CD4-positive, alpha-beta T cell treated with Interleukin-4 for 4 hours (primary cell): ENCODE measurements at places on chromosomes 13 and 19.

- peak; percentile 46 for DNase-seq
Observed at GRCh38 chr19:3801412-3802096, 15.4 kb upstream of the MATK start.

DNA sequence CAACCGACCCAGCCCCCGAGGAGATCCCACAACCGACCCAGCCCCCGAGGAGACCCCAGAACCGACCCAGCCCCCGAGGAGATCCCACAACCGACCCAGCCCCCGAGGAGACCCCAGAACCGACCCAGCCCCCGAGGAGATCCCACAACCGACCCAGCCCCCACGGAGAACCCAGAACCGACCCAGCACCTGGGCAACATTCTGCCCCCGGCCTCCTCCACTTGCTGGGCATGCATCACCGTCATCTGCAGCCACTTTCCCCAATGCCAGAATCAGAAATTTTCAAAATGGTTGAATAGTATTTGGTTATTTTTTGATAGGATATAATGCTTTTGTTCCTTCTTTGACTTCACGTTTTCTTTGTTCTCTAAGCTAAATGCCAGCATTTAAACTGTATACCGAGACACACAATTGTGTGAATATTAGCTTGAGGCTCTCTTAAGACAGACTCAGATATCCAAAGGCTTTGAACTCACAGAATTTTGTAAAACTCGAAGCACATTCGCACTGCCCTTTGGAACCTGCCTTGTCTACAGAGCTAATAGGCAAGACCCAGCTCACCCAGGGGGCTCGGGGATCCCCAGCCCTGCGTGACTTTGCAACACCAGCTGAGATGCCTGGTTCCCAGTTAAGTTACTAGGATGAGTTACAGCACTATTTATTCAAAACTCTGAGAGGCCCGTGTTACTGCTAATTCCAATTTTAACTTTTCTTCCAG is 15.5 kb upstream of the RASA3 start:
- no peak for DNase-seq

- no peak for DNase-seq
Observed at GRCh38 chr13:112065521-112065866, 1.5 kb upstream of the SOX1 start.

DNA sequence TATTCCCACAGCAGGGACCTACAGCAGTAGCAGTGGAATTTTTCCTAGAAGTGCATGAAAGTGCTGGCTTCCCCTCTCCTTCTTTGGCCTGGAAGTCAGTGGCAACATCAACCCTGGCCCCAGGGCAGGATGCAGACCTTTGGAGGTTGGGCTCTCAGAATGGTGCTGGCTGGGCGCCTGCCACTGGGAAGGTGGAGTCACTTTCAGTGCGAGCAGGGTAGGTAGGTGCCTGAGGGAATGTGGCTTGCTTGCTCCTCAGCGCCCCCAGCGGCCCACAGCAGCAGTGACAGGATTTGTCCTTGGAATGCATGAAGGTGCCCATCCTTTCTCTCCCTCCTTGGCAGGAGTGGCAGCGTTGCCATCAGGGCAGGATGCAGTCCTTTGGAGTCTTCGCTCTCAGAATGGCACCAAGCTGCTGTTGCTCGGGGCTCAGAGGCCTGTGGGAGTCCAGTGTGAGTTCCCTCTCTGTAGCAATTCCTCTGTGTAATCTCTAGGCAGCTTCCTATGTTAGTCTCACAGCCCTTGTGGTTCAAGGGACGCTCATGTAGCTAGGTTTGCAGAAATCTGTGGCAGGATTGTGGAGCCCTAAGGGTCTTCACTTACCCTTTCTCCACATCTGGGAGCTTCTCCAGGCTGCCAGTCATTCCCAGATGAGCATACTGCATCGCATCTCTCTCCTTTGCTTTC is 354.4 kb upstream of the DACH1 start:
- DNase-seq: no peak

GRCh38 chr19:4052993-4053422 is 13.7 kb downstream of the ZBTB7A start:
- DNase-seq: no peak

GRCh38 chr19:40625406-40626120 is 24.4 kb downstream of the LTBP4 start:
- no peak for DNase-seq

DNA sequence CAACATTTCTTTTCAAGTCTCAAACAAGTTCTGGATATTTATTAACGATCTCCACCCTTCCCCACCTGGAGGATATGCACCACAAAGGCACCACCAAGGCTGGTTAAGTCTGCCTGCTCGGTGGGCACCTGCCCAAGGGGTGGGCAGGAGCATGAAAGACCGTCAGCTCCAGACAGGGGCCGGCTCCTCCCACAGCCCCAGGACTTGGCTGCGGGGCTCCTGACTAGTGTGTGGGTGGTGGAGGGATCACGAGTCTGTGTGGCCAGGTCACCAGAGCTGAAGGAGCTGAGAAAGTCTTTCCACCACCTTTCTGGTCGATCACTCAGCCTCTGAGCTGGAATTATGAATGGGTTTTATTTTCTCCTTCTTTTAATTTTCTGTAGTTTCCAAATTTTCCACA is 7.8 kb downstream of the SLC7A1 start:
- no peak for DNase-seq

- no peak for DNase-seq
Observed at GRCh38 chr19:13398780-13399726, 107.2 kb downstream of the CACNA1A start.

DNA sequence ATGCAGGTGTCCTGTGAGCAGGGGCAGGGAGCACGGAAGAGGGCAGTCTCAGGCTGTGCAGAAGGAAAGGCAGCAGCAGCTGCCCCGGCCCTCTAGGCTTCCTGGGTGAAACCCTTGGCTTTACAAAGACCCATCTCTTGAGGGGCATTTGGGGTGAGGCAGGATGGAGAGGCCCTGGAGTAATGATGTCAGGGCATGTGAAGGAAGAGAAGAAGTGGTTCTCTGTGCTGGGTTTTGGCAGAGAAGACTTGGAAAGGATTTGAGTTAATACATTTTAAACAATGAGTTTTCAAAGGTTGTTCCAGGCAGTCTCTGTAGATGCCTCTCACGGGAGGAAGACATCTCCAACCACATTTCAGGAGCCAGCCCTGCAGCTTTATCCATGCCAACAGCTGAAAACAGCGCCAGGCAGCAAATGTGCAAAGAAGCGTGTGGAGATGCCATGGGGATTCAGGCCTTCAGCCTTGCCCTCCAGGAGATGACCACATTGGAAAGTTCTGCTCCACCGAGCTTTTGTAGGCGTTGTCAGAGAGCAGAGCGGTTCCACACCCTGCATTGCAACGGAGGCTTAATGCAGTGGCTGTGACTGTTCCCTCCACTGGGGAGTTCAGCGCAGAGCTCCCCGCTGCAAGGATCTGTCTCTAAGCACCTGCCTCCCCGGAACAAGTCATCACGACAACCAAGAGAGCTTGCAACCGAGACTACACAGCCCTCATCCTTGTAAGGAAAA is 322.8 kb downstream of the UQCRFS1 start:
- DNase-seq: no peak

DNA sequence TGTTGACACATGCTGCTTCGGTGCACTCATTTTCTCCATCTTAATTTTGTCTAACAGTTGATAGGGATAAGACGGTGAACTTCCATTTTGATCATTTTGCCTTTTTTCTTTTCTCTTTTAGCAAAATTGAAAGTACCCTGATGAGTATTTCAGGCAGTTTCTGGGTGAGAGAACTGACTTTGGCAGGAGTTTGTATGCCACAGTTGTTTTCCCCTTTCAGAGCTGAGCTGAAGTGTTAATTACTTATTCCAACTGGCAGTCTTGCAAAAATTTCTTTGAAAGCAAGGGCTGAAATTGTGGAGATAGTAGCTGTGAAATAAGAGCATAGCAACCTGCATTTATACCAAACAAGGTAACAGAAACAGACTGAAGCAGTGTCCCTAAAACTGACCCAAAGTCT is 180.2 kb downstream of the SLITRK5 start:
- no peak for DNase-seq

- DNase-seq: no peak
Observed at GRCh38 chr13:40052954-40053353, 397.5 kb downstream of the COG6 start.

DNA sequence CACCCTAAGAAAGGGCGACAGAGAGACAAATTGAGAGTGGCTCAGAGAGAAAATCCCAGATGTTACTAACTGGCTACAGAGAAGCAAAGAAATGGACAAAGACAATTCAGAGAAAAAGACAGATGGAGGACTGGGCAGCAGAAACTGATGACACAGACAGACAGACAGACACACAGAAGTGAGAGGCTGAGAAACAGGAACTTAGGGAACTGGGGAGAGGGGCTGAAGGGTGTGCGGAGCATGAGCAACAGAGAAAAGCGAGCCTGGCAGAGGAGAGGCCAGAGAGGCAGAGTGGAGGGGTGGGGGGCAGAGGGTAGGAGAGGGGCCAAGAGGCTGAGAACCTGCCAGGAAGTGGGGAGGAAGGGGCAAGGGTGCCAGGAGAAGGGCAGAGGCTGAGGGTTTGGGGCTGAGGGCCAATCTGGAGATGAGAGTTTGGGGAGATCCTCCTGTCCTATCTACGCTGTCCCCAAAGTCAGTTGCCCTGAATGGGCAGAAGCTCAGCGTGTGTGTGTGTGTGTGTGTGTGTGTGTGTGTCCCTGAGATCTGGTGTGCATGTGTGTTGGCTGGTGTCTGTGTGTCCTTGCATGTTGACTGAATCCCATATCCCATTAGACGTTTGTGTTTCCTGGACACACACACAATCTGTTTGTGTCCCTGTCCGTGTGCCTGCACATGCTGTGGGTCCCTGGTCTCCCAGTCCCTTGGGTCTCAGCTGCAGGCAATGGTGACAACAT is 5.6 kb upstream of the ERFL start:
- no peak for DNase-seq

DNA sequence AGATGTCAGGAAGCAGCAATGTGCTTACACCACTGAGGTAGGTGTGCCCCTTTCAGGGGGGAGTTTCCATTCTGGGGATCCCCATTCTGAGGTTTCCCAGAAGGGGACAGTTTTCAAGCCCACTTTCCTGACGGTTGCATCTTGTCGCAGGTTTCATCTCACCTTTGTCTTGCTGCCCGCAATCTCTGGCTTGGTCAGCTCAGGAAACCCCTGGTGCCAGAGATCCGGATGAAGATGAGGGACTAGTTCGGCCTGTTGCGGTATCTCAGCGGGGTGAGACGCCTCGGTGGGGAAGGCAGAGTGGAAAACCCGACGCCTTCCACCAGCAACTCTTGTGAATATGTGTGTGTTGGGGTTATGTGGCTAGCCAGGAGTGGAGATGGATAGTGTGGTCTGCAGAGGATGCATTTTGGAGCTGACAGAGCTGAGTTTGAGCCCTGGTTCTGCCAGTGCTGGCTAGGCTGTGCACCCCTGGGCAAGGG is 13.1 kb downstream of the TNFSF9 start:
- no peak for DNase-seq

DNA sequence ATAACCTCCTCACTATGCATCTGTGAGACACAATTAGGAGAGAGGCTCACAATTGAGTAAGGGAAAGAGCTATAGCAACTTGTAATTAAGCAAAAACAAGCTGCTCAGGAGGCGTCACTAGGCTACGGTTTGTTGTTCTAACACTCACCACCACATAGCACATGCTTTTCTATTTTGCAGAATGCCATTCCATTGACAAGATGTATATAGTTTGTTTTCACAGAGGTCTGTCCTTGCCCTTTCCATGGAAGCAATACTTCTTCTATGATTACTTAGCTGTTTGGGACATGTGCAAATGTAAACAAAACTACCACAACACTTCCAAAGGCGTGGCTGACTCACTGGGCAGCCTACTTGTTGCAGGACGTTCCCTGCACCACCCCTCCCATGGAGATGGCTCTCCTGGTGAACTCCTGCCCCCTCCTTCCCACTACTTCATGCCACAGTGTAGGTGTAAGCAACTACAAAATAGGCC is 33.9 kb upstream of the FAM216B start:
- no peak for DNase-seq

DNA sequence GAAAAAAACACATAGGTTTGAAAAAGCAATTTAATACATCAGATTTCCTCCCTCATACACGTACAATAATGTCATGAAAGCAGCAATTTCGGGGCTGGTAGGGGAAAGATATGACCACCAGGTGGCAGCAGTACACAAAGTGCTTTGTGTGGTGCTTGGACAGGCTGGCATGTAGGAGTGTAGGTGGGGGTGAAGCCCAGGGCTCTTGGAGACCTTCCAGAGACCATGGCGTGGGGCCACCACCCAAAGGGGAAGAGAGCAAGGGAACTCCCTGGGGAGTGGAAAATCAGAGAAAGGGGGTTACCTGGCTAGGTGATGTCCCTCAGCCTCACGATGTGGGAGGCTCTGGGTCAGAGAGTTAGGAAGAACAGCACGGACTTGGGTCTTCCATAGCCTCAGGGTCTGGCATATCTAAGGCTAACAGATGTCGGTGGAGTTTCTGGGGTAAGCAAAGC is 11.8 kb upstream of the CCNA1 start:
- DNase-seq: peak; percentile 53

DNA sequence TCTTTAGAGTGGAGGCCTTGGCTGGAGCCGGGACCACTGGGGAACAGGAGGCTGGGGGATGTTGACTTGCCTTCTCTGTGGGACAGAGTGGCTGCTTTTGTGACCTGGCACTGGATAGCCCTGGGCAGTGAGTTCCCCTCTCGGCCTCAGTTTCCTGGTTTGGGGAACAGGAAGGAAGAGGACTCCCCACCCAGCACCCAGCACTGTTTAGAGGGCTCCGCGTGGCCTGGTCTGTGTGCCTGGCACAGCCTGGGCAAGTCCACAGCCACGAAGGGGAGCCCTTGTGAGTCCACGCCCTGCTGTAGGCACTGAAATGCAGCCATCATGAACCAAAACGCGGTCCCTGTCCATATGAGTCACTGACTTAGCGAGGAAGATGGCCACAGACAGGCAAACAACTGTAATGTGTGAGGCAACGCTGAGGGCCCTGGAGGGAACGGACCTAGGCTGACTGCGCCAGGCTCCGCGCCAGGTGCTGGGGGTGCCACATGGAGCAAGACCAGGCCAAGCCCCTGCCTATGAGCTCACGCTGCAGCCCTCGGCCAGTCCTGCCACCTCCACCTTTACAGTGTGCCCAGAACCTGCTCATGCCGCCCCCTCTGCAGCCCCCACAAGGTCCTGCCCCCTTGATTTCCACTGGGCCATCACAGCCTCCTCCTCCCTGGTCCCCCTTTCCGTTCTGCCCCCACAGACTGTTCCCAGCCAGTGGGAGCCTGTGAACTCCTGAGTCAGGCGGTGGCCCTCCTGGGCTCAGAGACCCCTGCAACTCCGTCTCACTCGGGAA is 35.5 kb downstream of the PAK4 start:
- DNase-seq: no peak

- DNase-seq: no peak
Observed at GRCh38 chr13:85536706-85537105, 262.5 kb downstream of the SLITRK6 start.

DNA sequence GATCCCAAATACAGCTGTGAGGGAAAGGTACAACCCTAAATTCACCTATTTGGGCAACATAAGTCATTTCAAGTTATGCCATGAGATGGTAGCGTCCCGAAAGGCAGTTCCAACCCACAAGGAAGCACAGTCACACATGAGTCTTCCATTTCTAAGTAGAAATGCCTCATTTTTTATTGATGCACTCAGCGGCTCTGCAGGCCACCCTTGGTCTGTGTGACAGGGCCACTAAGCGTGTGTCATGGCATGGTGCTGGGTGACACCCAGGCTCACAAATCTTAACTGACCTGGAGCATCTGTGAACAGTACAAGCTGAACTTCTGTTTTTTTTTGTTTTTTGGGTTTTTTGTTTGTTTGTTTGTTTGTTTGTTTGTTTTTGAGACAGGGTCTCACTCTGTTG is 15.1 kb downstream of the RAB20 start:
- DNase-seq: no peak
